ENCODE measurements at places on chromosomes 5 and 9.
A peak's percentile ranks its signal among the peaks of the same experiment; 100 is the strongest.

- no peak for DNase-seq
Observed at GRCh38 chr5:10479154-10479721, 37.6 kb downstream of the ROPN1L start.

GRCh38 chr5:177598477-177598876 is 1.5 kb upstream of the B4GALT7 start:
- DNase-seq = no peak

- DNase-seq = peak; percentile 43
Observed at GRCh38 chr9:136244122-136244968, 1.3 kb downstream of the QSOX2 start.

GRCh38 chr5:172754596-172755356 is 16.2 kb downstream of the DUSP1 start:
- DNase-seq = no peak

DNA sequence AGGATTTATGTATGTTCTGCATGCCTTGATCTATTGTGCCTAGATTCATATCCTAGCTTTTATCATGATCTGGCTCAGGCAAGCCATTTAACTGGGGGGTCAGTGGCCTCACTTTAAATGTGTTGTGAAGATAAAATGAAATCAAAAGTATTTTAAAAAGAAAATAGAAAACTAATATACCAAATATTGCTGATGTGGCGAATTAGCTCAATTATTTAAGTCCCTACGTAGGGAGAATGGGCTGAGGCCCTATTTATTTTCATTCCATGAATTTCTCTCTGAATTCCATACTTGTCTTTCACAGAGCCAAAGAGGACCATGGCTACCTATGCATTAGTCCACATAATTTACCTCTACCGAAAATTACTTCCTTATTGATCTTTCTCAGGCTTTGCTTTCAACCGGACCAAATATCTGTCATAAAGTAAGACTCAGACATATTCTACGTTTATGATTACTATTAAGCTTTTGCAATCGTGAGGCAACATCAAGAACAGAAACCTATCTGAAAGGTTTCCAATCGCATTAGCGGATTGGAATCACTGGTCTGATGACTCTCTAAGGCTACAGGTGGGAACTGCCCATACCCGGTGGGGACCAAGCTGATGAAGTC is 1.7 kb downstream of the MBLAC2 start:
- DNase-seq = no peak

DNA sequence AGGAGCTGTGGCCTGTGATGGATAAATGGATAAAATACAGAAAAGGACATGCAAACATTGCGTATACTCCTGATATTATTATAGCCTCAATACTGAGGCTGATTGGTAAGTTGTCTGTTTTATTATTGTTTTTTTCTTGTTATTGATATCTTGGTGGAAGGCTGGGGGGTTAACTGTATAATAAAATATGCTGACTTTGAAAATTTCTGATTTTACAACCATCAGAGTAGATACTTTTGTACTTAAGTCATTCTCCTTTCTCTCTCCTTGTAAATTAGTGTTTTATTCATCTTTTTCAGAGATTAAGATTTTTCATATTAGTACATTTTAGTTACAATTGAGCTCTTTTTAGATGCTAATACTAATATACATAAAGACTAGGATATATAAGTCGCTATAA is 53.5 kb downstream of the ICE1 start:
- DNase-seq = no peak

DNA sequence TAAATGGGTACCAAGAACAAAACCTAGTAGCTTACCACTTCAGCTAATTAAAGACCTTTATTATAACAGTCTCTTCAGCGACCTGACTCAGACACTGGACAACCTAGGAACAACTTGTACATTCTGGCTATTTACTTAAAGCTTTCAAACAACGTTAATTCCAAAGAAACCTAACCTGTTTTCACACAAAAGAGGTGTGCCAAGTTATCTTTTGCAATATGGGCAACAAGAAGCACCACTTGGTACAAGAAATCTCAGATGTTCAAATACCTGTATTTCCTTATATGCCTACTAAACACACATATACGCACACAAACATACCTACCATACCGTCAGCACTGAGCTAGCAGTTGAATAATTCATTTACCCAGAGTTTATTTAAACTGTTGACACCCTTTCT is 23.0 kb downstream of the RNF145 start:
- no peak for DNase-seq

Data from stimulated activated CD8-positive, alpha-beta memory T cell treated with anti-CD3 and anti-CD28 coated beads, Interleukin-7, amount 100 ng/mL, for 48 hours (primary cell).